ENCODE measurements at places on chromosomes 2 and 18.

GRCh38 chr2:240293557-240294461, 141.7 kb upstream of the GPC1 start:
- no peak for DNase-seq

GRCh38 chr2:121890041-121890440, 134.6 kb downstream of the TSN start:
- DNase-seq, result no peak

DNA sequence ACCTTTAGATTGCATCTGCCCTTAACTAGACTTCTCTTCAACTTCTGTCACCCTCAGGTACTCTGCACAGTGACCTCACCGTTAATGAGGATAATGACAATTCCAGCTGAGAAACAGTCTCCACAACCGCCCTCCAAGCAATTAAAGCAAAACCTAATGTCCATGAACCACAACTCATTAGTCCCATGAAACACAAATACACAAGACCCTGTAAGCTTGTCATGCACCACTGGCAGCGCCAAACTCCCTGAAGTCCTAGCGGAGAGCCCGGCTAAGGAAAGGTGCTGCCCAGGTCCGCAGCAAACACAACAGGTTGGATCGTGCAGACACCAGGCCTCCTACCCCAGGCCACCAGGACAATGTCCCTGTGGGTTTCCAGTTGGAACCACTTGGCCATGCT, 7.4 kb downstream of the SMAD7 start:
- no peak for DNase-seq

- DNase-seq, result no peak
These were observed 3.2 kb downstream of the HJURP start for GRCh38 chr2:233851169-233851568.

DNA sequence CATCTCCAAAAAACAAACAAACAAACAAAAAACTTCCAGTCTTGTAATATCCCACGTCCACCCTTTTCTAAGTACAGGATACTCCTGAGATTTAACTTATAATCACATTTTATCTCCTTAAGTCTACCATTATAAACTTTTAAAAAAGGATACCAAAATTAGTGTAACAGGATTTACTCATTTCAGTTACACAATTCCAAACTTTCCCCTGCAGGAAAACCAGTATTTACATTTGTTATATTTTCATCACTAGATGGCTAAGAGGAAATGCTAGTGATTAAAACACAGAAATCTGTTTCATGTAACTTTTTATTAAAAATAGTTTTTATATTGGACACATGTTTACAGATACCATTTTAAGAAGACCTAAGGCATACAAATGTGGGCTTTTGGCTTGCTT, 27.5 kb downstream of the CFAP36 start:
- no peak for DNase-seq

GRCh38 chr2:147181351-147182029, 663.3 kb upstream of the ACVR2A start:
- no peak for DNase-seq

- no peak for DNase-seq
These were observed 7.9 kb downstream of the PKP4 start for GRCh38 chr2:158464426-158465281.

DNA sequence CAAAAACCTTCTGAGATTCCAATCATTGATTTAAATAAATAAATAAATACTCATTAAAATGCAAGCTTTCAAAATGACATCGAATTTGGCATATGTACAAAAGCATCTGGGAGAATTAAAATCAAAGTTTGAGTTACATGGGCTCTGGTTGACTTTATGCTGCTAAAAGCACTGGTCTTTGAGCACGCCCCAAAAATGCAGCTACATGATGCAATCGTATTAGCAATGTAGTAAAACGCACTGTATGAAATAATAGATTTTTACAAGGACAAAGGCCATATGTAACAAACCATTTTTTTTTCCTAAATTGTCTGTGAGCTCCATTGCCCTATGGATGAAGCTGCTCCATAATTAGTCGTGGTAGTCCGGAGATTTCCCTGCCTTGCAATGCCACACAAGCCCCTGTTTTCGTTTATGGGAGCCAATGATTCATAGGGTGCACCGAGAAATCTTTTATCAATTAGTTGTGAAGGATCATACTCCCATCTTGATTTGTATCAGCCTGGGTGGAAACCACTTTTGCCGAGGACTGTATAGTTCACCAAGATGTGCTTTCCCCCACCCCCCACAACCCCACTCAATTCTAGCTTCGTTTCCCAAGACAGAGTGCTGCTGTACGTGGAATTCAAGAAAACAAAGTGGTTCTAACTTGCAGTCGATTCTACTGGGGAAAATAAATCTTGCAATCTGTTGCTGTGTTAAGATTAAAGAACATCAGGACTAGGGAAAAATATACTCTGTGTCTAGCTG, 268.4 kb downstream of the IRS1 start:
- DNase-seq, result no peak

DNA sequence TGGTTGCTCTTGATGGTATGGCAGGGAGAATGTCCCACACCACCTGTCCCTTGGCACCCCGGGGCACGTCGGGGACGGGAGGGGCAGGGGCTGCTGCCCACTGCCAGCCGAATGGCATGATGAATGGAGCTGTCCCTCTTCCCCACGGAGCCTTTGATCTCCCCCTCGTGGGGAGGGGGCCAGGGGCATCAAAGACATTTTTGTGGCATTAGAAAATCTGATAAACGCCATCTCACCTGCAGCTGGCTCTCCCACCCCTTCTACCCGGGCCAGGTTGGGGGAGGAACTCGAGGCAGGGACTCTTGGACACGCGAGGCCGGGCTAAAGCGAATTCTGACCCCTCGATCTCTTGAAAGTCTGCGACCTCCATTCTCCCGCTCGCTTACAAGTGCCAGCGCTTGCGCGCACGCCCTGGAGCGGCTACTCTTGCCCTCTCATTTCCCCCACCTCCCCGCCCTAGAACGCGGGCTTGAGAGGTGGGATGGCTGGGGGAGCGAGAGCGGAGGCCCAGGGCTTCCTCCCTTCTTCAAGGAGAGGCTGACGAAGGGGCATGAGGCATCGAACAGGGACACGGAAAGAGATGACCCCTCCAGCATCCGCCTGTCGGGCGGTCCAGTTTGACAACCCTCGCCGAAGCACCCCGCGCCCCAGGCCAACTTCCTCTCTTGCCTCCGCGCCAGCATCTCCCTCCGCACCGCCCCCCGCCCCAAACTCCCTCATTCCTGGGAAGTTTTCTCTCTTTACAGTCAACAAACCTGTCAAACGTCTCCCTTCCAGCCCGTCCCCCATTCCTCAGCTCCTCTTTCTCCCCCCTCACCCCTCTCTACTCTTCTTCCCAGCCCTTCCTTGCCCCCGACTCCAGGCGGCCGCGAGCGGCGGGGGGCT, 692 bp upstream of the WNT6 start:
- DNase-seq, result no peak

DNA sequence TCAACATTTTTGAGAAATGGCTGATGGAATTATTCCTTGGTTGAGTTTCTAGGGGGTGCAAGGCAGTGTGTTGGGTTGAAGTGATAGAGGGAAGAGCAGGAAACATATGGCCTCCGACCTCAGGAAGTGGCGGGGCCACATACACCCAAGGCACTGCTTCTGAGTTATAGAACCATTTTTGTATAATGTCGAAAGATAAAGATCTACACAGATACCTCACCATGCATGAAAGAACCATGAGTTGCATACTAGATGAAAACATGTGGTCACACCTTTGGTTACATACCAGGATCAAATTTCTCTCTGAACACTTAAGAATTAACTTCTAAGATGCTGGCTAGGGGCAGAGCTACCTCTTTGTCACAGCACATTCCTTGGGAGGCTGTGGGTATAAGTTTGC, 23.2 kb downstream of the LAMA3 start:
- no peak for DNase-seq

DNA sequence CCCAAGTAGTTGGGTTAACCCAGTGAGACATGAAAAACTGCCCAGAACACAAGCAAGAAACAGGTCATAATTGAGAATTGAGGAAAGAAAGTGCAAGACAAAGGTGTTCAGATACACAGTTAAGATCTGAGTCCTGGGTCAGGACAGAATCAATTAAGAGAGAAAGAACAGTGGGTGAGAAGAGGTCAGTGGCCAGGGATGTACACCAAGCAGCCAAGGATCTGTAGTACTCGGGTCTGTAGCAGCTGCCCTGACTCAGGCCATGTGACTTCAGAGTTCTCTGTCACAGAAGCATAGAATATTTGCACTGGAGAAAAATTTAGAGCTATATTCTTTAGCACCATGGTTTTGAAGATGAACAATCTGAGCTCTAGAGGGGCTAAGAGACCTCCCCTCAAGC, 141.6 kb downstream of the SLC8A1 start:
- no peak for DNase-seq

- no peak for DNase-seq
These were observed 75.1 kb downstream of the SPRED2 start for GRCh38 chr2:65357095-65357958.

- DNase-seq, result no peak
These were observed 592 bp downstream of the ZNF397 start for GRCh38 chr18:35241448-35241804.

GRCh38 chr2:12433626-12433990, 283.1 kb upstream of the TRIB2 start:
- DNase-seq, result no peak
